Hematopoietic multipotent progenitor cell treated with erythropoietin and hydrocortisone succinate and interleukin-3 and kit ligand, for 6 days (in vitro differentiated cells): ENCODE measurements at places on chromosomes 7 and 10.

GRCh38 chr7:97043281-97043680 lies 18.6 kb upstream of the DLX5 start:
- DNase-seq: no peak

DNA sequence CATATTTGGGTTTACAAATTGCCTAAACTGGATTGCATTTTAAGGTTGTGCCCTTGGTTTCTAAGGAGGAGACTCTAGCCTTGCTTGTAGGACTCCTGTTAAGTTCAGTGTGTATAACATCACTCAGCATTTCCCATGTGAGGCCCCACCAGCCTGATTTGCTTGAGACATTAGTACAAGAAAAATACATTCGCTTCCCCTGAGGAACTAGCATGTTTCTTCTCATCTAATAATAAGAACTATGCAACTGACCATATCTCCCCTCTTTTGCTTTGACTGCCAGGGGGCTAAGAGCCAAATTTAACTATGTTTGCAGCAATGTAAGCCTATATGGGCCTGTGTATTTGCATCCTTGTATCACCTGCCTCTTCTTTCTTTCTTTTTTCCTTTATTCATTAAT lies 737.9 kb downstream of the INHBA start:
- no peak for DNase-seq

- peak; percentile 94 for DNase-seq
These were observed at the start of gene MLXIPL for GRCh38 chr7:73623798-73624668. TSS of gene MLXIPL (minus strand) at chr7:73624522. CDS start at chr7:73624492, 30 bp downstream.

GRCh38 chr7:95577137-95577536 lies 19.2 kb downstream of the PDK4 start:
- DNase-seq: no peak

DNA sequence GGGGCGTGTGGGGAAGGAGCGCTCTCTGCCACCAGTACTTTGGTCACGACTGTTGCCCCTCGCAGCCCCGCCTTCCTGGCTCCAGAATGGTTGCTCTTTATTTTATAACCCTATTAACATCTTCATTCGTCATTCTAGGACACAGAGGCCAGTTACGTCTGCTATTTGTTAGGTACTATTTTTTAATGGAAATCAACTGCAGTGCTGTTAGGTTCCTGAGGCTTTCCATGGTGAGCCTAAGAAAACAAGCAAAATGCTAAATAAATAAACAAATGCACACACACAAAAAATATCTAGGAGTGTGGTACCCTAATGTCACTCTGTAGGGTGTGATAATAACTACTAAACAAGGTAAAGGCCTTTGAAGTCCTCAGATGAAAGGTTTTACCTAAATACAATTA lies 71.1 kb downstream of the SLC37A3 start:
- DNase-seq: no peak

GRCh38 chr7:44072364-44073231 lies 7.2 kb upstream of the PGAM2 start:
- DNase-seq: peak; percentile 81

GRCh38 chr7:130139193-130139960 lies 65.8 kb downstream of the TMEM209 start:
- DNase-seq: no peak

DNA sequence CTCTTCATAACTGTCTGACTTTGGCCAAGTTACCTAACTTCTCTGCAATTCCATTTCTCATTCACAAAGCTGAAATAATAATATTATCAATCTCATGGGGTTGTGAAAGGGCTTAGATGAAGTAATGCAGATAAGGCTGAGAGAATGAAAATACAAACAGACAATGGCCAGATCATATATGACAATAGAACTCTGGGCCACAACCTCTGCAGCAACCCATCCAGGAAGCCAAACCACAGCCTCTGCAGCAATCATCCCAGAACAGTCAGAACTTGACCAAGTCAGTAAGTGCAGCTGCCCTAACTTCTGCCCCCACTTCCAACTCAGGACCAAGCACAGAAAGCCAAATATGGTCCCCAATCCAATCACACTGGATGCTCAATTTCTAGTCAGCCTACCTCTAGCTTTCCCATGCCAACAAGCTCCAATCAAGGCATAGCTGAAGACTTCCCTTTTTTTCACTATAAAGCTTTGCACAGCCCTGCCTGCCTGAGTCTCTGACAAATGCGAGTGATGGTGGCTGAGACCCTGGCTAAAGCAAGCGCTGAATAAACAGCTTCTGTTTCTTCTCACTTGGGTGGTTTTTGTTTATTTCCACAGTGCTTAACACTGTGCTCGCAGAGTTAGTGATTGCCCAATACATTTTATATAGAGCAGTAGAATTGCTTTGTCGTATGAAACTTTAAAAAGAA lies 34.8 kb upstream of the TNPO3 start:
- DNase-seq: peak; percentile 69

GRCh38 chr10:10959666-10960065 lies 58.0 kb upstream of the CELF2 start:
- DNase-seq: no peak

- no peak for DNase-seq
These were observed 662.7 kb downstream of the PARD3 start for GRCh38 chr10:34152434-34152833.

DNA sequence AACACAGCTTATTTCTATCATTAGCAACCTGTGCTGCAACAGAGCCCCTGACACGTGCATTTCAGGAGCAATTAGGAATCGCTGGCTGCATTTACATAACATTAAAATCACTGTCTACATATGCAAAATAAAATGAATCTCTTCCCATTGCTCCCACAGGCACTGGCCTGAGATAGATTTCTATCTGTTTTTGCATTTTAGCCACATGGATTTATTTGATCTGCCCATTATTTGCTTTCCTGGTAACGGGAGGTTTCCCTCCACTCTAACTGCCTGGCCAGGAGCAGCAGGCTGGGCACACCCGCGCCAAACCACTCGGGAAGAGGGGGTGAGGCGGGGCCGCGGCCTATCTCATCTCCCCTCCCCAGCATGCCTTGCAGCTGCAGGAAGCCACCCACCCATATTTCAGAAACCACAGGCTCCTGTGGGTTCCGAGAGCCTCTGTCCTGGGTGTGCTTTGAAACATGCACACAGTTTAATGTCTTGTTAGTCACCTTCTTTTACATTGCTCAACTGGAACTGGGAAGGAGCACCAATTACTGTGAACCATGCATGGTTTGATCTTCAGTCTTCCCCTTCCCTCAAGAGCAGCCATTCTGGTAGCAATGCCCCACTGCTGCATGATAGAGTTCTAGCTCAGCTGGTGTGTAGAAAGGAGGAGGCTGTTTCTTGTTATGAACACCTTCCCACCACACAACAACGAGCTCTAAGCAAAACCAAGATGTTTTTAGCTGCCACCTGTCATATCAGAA lies 37.7 kb upstream of the IKZF1 start:
- DNase-seq: peak; percentile 88

- no peak for DNase-seq
These were observed 236.8 kb downstream of the FRMD4A start for GRCh38 chr10:14093730-14094484.

GRCh38 chr7:134752006-134752760 lies 27.3 kb upstream of the CALD1 start:
- no peak for DNase-seq

DNA sequence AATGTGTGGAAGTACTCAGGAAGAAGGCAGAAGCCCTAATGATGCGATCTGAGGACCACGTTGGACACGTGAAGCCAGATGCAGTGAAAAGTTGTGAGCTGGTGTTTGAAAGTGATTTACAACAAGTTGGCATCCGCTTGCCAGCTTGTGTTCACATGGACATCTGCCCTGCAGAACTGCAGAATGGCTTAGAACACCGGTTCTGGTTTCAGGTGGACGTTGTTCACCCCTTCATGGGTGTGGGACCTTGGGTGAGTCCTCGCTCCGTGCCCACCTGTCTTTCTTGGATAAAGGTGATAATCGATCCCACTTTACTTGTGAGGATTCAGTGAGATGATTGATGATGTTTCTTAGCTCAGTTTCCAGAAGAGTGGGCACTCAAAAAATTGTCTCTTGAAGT lies 53.8 kb downstream of the CAMK1D start:
- no peak for DNase-seq

DNA sequence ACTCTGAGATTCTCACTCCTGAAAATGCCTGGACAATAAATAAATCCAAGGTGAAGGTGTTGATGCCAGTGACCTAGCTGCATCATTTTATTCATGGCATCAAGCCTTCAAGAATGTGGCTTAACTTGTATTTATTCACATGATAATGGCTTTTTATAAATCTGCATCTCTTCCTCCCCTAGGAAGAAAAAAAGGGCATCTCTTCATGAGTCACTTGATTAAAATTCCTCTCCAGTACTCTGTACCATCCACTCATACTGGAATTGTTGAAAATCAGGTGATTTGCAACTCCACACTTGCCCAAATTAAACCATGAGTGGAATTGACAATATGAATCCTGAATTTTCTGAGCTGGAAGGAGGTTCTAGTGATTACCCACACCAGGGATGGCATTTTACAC lies 30.2 kb downstream of the PTPRE start:
- DNase-seq: no peak

DNA sequence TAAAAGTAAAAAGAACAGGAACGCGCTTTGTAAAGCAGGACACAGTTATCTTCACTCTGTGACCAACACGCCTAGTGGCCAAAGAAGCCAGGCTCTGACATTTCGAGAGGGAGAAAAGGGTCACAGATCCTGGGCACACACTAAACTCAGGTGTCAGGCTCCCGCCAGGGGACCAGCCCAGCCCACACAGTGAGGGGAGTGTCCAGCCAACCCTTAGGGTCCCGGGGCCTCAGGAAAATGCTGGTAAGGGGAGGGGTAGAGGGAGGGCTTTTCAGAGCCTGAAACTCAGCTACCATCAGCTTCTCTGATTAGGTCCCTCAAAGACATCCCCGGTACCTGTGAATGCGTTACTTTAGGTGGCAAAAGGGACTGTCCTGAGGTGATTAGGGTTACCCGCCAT lies 16.6 kb downstream of the ANXA11 start:
- no peak for DNase-seq

- no peak for DNase-seq
These were observed 764.6 kb upstream of the GHITM start for GRCh38 chr10:83374741-83375140.

DNA sequence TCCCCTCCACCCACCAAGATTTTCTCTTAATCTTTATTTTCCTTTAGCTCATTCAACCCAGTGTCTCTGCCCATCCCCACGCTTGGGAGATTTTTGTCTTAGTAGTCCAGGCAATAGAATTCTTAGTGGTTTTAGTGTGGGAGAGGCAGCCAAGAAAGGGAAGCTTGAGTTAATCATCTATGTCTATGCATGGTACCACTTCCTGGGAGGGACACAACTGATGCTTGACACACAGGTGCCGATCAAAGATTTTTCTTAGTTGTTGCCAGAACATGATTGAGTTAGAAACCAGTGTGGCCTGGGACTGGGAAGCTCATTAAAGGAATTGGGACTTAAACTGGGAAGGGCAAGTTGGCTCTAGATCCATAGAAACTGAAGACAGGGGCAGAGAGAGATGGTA lies 3.1 kb downstream of the STRA8 start:
- no peak for DNase-seq

DNA sequence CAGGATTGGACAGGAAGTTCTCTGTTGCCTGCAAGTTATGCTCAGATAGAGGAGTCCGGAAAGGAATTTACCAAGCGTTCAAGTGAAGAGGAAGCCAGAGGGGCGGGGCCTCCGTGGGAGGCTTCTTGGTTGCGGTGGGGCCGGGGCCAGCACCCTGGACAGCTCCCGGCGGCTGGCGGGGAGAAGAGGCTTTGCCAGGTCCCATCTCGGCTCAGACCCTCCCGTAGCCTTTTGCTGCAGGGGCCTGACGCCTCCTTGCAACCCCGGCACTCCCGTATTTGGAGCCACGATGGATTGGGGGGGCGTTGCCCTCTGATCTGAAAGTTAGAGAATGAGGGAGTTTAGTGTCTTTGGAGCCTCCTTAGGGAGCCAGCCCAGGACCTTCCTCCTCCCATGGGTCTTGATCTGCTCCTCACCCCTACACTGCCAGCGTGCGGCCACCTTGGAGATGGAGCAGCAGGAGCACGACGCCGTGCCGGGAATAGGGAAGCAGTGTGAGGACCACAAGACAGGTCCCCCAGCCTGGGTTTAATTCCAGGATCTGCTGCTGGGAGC lies 3.1 kb upstream of the SLC18A3 start:
- DNase-seq: peak; percentile 84

DNA sequence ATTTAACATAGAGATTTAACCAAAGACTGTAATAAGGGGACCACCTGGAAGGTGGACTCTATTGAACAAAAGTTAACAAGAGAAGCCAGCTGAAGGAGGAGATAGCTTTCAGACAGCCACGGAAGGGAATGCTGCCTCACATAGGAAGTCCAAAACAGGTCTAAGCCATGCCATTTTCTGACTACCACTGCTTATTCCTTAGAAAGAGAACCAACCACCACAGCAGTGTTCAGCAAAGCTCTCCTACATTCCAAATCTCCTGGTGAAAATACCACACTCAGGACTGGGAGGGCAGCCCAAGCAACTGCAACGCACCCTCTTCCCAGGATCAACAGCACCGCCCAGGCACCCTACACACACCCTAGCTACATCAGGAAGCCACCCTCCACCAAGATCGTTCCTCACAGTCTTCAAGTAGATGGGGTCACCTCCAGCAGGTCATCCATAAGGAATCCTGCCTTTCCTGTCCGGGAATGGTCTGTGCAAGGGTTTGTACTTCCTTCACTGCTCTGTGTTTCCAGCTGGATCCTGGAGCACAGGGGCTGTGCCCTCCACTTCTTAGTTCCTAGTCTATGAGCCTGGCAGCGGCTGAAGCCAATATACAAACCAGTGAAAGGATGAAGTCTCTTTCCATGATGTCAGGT lies 2.5 kb downstream of the KIAA1549 start:
- no peak for DNase-seq

DNA sequence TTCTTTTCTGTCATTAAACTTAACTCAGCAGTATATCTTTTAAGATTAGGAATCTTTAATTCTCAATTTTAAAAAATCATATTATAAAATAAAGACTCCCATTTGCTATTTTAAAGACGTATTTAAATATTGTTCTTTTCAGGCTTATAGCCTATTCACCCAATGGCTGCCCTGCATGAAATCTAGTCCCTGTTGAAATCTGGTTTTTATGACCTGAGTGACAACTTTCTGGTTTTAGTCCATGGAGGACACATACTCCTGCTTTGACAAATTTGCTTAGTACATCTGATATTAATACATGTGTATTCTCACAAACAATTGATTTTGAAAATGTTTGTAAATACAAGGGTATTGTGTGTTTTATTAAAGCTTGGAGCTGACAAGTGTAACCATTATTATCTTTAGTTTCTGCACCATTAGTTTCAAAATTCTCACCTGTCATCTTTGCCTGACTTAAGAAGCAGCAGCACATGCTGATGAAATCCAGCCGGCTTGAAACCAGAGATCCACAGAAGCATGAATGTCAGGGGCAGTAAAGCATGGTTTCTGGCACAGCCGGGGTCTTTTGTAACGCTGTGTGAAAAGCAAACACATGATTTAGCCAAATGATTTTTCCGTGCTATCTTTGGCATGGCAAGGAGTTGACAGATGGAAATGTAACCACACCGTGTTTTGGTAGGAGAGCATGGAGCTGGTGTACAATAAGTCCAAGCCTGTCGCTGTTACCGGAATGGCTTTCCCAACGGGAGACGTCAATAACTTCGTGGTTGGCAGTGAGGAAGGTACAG lies 262.8 kb downstream of the DYNC1I1 start:
- DNase-seq: no peak

GRCh38 chr10:6005856-6006395 lies 28.6 kb upstream of the IL15RA start:
- DNase-seq: peak; percentile 86
